Activated CD8-positive, alpha-beta memory T cell treated with anti-CD3 and anti-CD28 coated beads, Interleukin-2, amount 50 U/mL, for 4 hours (primary cell): ENCODE measurements at places on chromosomes 3 and 15.

DNA sequence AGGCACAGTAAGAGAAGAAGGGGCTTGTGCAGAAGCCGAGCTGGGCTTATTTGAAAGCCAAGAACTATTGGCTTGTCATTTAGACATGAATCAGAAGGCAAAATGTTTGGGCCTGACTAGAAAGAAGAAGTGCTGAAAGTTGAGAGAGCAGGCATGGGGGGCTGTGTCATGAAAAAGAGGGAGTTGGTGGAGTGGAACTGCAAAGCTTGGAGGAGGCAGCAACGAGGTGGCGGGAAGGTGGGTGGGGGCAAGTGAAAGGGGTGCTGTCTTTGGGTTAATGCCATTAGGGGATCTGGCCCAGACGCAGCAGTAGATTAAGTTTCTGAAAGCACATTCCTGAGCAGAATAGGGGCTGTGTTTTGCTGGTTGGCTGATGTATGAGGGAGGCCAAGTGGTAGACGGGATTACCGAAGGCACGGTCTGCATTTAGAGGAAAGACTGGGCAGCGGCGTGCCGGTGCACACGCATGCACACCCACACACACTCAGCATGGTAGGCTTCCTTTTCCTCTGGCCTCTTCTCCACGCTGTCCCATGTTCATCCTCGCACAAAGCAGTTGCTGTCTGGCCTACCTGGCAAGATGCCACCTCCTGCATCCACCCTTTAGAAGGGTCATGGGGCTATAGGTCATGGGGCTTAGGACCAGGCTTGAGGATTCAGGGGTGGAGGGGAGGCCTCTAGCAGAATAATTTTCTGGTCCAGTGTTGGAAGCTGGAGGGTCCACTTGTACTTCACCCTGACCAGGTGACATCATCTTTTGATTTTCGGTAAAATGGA is 43.0 kb downstream of the BOC start:
- DNase-seq: no peak

- no peak for DNase-seq
Observed at GRCh38 chr3:197345390-197345789, 47.0 kb upstream of the DLG1 start.

- no peak for DNase-seq
Observed at GRCh38 chr3:44893097-44893496, 18.7 kb downstream of the TGM4 start.

DNA sequence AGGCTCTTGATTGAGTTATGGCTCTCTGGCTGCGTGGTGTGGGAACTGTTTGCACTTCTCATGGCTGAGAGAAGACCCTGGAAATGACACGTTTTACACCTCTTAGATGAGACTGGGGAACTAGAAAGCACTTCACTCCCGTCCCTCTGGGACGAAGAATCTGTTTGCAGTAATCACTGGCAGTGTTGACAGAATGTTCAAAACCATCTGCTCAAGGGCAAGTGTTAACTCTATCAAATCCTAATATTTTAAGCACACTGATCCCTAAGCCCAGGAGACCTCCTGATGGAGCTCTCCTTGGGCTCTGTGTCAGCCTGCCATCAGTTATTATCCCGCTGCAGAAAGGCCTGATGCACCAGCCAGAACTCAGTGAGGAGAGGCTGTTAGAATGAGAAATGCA is 323.8 kb upstream of the DNAJC19 start:
- DNase-seq: no peak

GRCh38 chr3:117600112-117600511 is 890.5 kb downstream of the TUSC7 start:
- DNase-seq: no peak

DNA sequence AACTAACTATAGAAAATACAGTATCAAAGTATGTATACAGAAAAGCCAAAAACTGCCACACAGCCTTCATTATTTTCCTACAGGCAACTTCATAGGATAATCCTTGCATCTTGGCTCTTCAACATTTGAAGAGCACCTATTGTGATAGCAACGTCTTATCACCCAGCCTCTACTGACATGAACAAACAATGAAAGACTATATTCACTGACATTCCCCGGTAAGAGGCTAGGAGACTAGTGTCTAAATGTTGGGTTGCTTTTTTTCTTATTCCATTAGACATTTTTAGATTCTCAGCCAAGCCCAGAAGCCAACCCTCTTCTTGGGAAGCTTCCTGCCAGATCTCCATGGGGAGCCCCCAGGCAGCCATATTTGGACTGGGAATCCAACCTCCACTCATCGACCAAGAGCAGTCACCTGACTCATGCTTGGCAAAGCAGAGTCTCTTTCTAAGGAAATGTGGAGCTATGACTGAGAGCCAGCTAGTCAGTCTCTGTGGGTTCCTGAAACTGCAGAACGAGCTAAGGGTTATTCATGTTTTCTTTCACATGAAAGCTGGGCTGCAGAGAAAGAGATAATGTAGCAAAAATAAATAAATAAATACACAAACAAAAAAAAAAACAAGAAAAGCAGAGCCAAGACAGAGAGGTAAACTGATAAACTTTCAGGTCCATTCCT is 227.5 kb downstream of the MAGI1 start:
- DNase-seq: no peak

DNA sequence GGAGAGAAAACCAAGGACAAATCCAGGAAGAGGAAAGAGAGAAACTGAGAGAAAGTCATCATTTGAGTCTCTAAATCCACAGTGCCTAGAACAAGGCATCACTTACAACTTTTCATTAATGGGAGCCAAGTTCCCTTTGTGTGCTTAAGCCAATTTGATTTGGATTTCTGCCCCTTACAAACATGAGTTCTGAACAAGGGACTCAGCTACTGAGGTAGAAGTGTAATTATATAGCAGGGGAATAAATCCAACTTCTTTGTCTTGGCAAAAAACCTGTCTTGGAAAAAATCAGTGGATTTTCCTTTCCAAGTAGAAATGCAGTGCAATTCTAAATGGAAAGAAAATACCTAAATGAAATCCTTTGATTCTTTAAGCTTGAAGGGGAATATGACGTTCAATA is 307.2 kb upstream of the CNTN3 start:
- DNase-seq: no peak

DNA sequence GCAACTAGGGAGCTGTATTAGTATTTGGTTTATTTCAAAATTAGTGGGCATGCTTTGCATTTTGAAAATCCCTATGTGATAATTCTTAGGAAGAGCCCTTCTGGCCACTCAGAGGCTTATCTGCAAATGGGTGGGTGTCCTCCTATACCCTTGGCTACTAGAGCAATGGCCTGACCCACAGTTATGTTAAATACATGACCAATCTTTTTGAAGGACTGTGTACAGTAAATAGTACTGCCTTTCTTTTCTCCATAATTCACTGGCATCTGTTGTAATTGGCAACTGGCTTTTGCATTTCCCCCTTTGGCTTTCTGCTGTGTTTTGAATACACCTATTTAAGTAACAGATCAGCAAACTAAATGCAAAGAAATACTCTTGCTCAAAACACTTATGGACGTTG is 175.4 kb downstream of the ANXA2 start:
- no peak for DNase-seq

DNA sequence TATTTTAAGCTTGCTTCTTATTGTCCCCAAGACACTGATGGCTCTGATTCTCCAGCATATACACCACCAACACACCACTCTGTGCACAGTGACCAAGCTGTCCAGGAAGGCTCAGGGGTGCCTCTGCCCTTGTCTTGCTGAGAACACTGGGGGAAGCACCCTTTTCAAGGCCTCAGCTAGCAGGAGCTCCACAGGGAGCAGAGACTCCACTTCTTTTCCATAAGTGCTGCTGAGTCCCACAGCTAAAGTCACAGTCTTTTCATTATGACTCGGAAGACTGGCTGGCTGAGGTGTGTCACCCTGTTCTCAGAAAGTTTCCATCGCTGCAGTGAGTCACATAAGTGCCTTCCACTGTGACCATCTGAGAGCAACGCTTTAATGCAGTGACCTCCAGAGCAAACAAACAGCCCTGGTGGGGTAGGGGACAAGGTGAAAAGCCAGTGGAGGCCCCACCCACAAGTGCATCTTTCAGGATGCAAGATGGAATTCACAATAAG is 226.9 kb upstream of the CHRNA7 start:
- DNase-seq: no peak

DNA sequence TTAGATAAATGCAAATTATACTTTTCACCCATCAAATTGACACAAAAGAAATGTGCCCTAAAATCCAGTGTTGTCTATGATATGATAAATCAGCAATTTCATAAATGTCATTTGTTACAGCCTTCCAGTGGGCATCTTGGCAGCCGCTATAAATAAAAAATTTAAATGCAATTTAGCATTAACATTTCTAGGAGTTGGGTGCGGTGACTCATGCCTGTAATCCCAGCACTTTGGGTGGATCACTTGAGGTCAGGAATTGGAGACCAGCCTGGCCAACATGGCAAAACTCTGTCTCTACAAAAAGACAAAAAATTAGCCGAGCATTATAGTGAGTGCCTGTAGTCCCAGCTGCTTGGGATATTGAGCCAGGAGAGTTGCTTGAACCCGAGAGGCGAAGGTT is 65.9 kb upstream of the POMGNT2 start:
- no peak for DNase-seq

GRCh38 chr3:191119415-191120295 is 79.4 kb upstream of the OSTN start:
- DNase-seq: no peak

DNA sequence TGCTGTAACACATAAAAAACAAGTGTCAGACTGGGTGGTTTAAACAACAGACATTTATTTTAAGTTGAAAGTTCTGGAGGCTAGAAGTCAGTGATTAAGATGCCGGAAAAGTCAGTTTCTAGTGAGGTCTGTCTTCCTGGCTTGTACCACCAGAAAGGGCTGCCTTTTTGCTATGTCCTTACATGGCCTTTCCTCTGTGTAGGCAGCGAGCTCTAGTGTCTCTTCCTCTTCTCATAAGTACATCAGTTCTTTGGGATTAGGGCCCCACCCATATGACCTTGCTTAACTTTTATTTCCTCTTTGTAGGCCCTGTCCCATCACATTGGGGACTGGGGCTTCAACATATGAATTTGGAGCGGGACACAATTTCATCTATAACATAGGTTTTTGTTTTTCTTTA is 128.0 kb downstream of the BBX start:
- no peak for DNase-seq

- DNase-seq: no peak
Observed at GRCh38 chr15:71559098-71559497, 251.3 kb upstream of the NR2E3 start.

GRCh38 chr3:161171639-161172552 is 49.2 kb upstream of the NMD3 start:
- DNase-seq: no peak

DNA sequence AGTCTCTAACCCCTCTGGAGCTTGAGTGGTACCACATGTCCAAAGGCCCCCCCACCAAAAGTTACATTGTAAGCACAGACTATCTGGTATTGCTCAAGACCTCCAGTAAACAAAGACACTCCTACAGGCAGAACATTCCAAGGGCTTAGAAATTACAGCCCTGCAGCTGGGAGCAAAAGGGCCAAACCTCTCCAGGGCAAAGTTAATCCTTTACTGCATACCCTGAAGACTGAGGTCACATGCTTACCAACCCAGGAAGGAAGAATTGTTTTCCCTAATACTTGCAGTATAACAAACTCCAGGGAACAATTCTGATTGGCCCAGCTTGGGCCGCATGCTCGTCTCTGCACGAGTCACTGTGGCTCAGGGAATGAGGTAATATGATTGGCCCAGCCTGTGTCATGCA is 266.1 kb upstream of the NR2F2 start:
- no peak for DNase-seq

DNA sequence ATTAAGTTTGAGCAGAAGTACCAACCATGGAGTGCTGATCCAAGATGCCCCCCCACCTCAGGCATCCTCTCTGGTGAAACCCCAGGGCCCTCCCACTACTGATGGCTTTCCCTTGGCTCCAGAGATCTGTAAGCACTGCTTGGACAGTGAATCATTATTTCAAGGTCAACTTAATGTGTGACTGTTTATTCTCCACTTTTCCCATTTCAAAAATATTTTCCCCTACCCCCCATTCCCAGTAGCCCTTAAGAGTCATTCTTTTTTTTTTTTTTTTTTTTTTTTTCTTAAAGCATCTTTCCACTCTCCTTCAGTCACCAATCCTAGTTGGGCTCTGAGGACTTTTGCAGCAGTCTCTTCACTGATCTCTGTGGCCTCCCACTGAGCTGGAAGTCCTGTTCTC is 82.6 kb downstream of the PCCB start:
- DNase-seq: no peak

- DNase-seq: no peak
Observed at GRCh38 chr3:125350597-125350996, 24.5 kb downstream of the ZNF148 start.

GRCh38 chr15:99965376-99965775 is 232.1 kb upstream of the LYSMD4 start:
- no peak for DNase-seq

DNA sequence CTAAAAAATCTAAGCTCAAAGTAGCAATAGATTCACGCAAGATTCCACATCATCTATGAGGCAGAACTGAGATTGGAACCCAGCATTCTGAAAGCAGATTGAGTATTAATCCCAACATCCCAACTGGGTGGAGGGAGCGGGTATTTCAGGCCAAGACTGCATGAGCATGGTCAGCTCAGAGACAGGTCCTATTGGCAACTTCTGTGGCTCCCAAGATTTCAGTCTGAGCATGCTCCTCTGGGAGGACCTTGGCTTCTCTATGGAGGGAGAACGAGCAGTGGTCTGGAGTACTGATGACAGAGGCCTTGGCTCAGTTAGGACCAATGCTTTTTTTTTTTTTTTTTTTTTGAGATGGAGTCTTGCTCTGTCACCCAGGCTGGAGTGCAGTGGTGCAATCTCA is 4.0 kb upstream of the ITGA11 start:
- DNase-seq: no peak

DNA sequence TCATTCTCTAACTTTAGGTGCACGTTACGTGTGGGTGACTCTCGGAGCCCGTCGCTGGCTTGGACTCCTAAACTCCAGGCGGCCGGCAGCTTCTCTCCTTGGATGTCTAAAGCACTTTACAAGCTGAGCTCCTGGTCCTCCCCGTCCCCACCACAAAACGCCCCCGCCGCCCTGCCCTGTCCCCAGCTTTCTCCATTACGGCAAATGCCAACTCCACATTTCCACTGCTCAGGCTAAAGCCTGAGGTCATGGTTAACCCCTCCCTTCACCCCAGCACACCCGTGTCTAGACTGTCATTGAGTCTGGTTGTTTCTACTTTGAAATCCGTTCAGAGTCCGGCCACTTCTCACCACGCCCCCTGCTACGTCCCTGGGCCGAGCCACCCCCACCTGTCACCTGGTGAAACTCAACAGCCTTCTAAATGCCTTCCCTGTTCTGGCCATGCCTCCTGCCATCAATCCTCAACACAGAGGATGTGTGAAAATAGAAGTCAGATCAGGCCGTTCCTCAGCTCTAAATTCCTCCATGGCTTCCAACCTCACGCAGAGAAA is 8.1 kb upstream of the PCSK6 start:
- no peak for DNase-seq

DNA sequence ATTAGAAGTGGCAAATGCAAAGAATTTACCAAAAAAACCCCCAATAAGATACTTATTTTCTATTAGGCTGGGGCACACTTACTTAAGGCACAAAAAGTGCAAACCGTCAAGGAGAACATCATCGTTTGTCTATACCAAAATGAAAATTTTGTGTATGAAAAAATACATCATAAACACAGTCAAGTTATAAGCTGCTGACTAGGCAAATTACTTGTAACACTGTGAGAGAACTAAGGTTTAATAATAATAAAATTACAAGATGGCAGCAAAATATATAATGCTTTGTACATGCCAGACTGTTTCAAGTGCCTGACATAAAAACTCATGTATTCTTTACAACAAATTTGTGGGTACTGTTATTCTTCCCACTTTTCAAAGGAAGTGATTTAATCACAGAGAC is 297.2 kb upstream of the CRBN start:
- no peak for DNase-seq

GRCh38 chr15:80317389-80318182 is 65.6 kb upstream of the CTXND1 start:
- DNase-seq: no peak

- no peak for DNase-seq
Observed at GRCh38 chr3:185212559-185212958, 41.3 kb downstream of the EHHADH start.
